Tibial nerve (tissue), 4 donors: ENCODE measurements at places on chromosomes 2 and 18.

- H3K27ac ChIP-seq, result no peak overlapping the region
- H3K36me3 ChIP-seq, result no peaks in the 10 kb centered on the region
- no peaks in the 10 kb centered on the region for H3K4me1 ChIP-seq
These were observed 1800.4 kb upstream of the CELF4 start for GRCh38 chr18:39365836-39366485.

DNA sequence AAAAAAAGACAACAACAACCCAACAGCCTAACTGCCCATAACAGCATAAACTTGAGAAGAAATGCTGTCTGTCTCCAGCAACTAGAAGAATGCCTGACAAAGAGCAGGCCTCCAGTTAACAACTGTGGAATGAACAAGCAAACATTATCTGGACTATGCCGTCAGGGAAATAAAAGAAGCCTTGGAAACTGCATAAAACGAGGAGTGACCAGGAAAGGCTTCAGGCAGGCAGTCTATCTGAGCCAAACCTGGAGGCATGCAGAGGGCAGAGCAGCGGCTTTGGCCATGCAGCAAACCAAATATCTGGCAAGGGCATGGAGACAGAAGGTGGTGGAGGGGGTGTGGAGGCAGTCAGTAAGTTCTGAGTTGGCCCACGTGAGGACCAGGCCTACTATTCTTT, 11.1 kb downstream of the HES6 start:
- no peaks in the 10 kb centered on the region for H3K27me3 ChIP-seq
- no peak overlapping the region for H3K4me3 ChIP-seq
- H3K27ac ChIP-seq, result peak overlapping the region; percentile 58
- no peaks in the 10 kb centered on the region for H3K36me3 ChIP-seq
- no peak for DNase-seq
- no peaks in the 10 kb centered on the region for H3K4me1 ChIP-seq

DNA sequence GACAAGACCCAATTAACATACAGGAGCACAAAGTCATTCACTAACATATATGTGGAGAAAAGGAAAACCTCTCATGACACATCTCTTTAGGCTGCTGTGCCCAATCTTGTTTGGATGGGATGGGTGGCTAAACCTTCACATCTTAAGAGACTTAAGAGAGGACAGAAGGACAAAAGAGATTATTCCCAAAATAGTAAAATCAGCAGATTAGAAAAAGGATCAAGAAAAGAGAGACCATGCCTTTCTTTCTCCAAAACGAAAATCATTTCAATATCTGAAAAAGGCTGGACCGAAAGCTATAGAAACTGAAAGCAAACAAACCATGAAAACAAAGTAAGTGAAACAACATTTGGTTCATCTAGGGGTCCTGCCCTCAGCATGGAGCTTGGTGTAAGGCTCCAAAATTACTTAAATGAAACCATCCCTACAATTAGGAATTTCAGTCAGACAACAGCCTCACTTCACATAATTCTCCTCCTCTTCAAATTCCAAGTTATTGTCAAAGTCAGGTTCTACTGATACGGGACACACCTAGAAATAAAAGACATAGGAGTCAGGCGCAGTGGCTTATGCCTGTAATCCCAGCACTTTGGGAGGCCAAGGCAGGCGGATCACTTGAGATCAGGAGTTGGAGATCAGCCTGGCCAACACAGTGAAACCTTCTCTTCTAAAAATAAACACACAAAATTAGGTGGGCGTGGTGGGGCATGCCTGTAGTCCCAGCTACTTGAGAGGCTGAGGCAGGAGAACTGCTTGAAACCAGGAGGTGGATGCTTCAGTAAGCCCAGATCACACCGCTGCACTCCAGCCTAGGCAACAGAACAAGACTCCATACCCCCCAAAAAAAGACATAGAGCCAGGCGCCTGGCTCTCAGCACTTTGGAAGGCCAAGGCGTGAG, 5.2 kb downstream of the STARD7 start:
- no peaks in the 10 kb centered on the region for H3K27me3 ChIP-seq
- DNase-seq, result no peak
- H3K4me3 ChIP-seq, result no peak overlapping the region
- no peak overlapping the region for H3K27ac ChIP-seq
- no peaks in the 10 kb centered on the region for H3K36me3 ChIP-seq
- H3K4me1 ChIP-seq, result peaks cover 91% of the 10 kb centered on the region

GRCh38 chr2:103327966-103328365, 566.1 kb downstream of the TMEM182 start:
- no peak overlapping the region for H3K27ac ChIP-seq
- no peak for DNase-seq
- no peak overlapping the region for H3K4me3 ChIP-seq
